ENCODE measurements at places on chromosomes 16 and 17.
A peak's percentile ranks its signal among the peaks of the same experiment; 100 is the strongest.

GRCh38 chr16:88570691-88571092 is 489 bp downstream of the ZC3H18 start:
- no peak for DNase-seq

GRCh38 chr17:42849451-42850181 is 1.4 kb upstream of the AOC3 start:
- peak; percentile 5 for DNase-seq

GRCh38 chr17:10318535-10318934 is 54.3 kb downstream of the MYH13 start:
- DNase-seq, result no peak

- peak; percentile 36 for DNase-seq
Measured at GRCh38 chr16:77499373-77500285, 64.8 kb upstream of the ADAMTS18 start.

DNA sequence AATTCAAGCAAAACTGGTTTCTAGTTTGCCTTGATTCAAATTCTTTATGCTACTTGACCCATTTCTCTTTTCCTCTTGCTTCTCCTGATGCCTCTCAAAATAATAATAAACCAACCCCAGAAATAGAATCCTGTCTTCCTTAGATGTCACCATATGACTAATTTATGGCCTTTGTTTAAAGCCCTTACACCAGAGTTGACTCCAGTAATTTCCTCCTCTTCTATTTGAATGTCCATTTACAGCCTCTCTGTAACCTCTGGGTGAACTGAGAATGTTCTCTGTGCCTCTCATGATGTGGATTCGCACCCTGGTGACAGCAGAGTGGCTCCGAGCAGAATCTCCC is 31.5 kb downstream of the ZFHX3 start:
- DNase-seq, result no peak

- DNase-seq, result no peak
Measured at GRCh38 chr17:11780621-11781020, 182.4 kb downstream of the DNAH9 start.
